Activated naive CD4-positive, alpha-beta T cell treated with anti-CD3 and anti-CD28 coated beads, Interleukin-2, amount 10 ng/mL, durations not matched to agents 5 hours and 36 hours (primary cell): ENCODE measurements at places on chromosomes 7 and 10. TPM values are rescaled to one million over a fixed set of nuclear protein-coding genes. Genes with fewer than 3 reads are reported as not detected.

Gene LEP
- not detected for total RNA-seq

Gene CCDC172
- total RNA-seq, result not detected

Gene TRPV5
- total RNA-seq, result not detected

Gene NKX1-2
- total RNA-seq, result not detected

Gene BTAF1
- total RNA-seq, result 53.3 TPM

Gene SPDYE2
- 0.15 TPM for total RNA-seq

Gene AGR3
- total RNA-seq, result not detected

Gene CFAP69
- not detected for total RNA-seq

Gene GNAT3
- not detected for total RNA-seq

Gene ANKRD30A
- total RNA-seq, result not detected
